ENCODE measurements at places on chromosomes 5 and 9.

DNA sequence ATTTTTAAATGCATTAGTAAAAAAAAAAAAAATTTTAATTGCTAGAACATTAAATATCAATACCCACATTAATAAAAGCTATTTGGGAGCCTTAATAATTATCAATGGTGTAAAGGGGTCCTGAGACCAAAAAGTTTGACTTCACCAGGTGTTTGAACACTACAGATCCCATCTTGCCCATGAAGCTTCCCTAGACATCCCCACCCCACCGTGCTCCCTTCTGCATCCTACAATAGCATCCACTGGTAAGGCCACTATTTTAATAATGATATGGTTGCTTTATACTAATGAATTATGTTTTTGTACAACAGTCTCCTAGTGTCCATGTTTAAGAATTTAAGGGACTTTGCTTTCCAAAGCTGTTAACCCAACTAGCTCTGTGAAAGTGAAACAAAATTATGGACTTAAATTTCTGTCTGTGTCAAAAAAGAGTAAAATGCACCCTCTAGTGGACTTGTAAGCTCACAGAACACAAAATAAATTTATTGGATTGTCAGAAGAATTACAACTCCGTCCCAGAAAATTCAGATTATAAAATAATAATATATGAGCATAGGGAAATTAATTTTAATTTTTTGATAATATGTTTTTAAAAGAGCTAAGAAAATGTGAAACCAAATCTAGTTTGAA is 76.0 kb downstream of the ARL15 start:
- no peak for DNase-seq

DNA sequence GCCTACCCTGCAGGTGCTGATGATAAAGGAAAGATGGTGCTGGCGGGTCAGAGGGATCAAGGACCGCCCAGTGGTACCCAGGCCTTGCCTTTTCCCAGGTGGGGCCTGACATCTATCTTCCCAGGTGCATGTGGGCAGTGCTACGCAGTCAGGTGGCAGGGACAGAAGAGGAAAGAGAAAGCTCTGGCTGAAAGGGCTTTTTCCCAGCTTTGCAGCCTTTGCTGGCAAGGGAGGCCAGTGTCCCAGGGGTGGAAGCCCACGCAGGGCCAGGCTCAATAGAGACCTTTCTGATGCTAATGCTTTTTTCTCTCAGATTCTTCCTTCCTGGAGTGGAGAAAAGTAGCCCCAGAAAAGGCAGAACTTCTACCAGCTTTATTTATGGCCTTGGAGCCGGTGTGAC is 36.7 kb downstream of the FABP6 start:
- no peak for DNase-seq

- DNase-seq, result no peak
Measured at GRCh38 chr9:26013199-26013598, 335.0 kb upstream of the TUSC1 start.

- DNase-seq, result no peak
Measured at GRCh38 chr9:28820741-28821140, 1247.5 kb upstream of the C9orf72 start.
